Hypothalamus (tissue), 51 donors: ENCODE measurements at places on chromosomes 13 and 19.

- no peak for DNase-seq
Measured at GRCh38 chr13:21932996-21933395, 262.1 kb downstream of the FGF9 start.

DNA sequence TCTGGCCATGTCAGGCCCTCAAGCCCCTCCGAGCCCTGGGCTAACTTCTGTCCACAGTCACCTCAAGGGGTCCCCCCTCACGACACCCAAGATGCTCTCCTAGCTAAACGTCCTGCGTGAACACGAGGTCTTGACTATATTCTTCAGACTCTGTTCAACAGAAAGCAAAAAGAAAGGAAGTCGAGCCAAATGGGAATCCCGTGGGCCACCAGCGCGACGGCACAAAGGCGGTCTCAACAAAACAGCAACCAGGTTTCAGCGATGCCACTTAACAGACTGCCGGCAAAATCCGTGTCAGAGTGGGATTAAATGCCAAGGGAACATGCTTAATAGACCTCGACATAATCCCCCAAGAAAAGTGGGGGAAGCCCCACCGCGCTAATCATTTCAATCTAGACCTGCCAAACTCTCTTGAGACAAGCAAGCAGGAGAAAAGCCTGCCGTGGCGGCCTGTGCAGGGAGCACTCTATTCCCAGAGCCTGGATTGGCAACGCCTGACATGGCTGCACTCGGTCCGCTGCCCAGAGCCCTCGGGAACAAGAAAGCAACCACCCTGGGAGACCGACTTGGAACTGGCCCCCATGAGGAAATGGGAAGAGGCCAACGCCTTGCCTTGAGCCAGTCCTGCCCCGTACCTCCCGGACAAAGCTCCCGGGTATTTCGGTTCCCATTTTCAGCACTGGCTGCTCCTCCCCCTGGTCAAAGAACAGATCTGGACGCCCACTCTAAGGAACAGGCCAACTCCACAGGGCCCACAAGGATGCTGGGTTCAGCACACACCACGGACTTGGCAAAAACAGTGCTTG lies 16.0 kb downstream of the ZC3H4 start:
- peak; percentile 33 for DNase-seq

DNA sequence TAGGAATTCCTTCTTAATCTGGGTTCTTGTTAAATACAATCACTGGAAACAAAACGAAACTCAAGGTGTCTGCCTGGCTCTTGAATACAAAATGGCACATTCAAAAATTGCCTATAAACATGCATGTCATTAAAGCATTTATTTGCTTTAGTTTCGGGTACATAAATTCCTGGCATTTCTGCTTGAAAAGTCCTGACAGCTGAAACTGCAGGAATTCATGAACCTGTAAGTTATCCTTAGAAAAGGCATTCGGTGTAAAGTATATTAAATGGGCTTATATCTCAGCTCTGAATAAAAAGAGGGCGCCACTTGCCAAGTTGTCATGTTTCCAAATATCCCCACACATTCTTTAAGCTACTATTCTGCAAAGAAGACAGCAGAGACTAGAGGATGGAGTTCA lies 32.9 kb downstream of the RXFP2 start:
- DNase-seq = no peak

GRCh38 chr13:101917475-101917810 lies 465.0 kb downstream of the ITGBL1 start:
- DNase-seq = no peak

DNA sequence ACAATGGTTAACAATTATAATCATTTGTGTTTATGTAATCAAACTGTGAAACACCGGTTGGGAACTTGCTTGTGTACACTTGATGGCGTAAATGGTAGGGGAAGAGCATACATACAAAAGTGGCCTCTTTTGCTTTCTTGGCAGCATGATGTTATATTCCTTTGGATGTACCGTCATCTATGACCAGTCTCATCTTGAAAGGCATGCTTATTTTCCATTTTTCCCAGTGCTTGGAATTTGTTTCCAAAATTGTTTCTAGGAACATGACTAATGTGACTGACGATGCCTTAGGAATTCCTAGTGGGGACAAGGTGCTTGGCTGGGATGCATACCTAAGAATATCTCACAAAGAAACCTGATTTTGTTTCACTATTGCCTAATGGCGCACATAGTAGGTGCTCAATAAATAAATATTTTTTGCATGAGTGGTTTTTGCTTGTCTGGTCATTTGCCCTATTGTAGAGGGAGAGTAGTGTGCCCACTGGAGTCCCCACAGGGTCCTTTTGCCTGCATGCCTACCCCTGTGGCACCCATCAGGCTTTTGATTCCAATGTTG lies 45.5 kb downstream of the SAE1 start:
- no peak for DNase-seq

DNA sequence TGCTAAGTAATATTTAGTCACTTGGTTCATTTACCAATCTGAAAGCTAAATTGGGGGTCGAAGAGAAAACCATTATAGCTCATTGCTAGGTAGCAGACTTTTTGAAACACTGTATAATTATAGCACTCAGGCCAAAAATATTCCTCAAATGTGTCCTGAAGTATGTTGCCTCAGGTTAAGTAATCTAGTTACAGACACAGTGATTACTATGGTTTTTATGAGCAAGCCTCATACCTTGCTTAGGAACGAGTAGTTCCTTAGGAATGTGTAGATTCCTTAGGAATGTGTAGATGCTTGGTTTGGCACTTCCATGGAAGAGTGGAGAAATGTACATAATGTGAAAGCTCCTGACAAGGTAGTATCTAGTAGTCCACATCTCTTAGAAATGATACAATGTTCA lies 387.5 kb downstream of the LMO7 start:
- DNase-seq = no peak

DNA sequence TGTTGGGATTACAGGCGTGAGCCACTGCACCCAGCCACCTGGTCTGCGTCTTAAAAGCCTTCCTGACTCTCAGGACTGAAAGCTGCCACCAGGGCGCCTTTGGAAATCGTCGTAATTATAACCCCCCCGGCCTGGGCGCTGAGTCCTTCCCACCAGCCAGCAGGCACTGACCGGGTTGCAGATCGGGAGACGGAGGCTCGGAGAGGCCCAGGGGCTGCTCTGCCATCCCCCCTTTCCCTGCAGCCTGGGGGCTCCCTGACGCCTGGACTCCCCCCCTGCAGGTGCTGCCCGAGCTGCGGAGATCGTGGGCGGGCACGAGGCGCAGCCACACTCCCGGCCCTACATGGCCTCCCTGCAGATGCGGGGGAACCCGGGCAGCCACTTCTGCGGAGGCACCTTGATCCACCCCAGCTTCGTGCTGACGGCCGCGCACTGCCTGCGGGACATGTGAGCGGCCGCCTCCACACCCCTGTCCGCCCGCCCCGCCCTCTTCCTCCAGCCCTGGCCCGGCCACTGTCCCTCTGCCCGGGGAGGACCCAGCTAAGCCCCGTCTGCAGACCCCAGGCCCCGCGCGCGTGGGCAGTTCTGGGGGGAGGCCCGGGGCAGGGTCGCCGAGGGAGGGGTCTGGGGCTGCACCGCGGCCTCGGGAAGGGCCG lies 2.5 kb downstream of the PRTN3 start:
- no peak for DNase-seq

- no peak for DNase-seq
Measured at GRCh38 chr13:99058527-99059495, 80.9 kb upstream of the DOCK9 start.

GRCh38 chr13:98869408-98870090 lies 108.3 kb downstream of the DOCK9 start:
- no peak for DNase-seq

- no peak for DNase-seq
Measured at GRCh38 chr13:112702986-112703379, 13.1 kb downstream of the ATP11A start.

GRCh38 chr13:33178209-33178840 lies 107.2 kb downstream of the STARD13 start:
- no peak for DNase-seq

GRCh38 chr13:99740251-99740979 lies 231.2 kb downstream of the ZIC5 start:
- DNase-seq = no peak

- DNase-seq = no peak
Measured at GRCh38 chr19:41955521-41955920, 3.6 kb downstream of the RABAC1 start.
